ENCODE measurements at places on chromosomes 6 and 20.

DNA sequence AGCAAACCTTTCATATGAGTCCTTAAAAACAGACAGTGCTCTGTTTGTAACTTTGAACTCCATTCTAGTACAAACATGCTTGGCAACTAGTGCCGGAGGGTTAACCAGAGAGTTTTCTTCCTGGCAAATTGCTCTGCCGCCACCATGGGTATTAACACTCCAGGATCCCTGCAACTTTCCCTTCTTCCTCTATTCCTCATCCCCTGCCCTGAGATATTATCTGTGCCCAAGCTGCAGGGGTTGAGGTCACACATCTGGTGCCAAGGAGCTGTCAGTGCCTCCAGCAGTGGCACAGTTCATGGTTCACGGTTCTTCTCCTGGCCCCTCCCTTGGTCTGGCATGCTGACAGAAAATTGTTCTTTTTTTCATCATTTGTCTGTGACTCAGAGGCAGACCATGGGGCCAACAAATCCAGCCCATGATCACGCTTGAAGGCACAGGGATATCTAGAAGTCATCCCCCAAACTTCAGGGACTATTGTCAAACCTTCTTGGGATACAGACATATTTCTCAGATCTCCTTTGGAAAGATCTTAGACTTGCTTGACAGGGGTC, 77.5 kb downstream of the ATXN1 start:
- no peak for DNase-seq

- DNase-seq: no peak
Measured at GRCh38 chr6:3749977-3750316, 1.6 kb downstream of the PXDC1 start.

GRCh38 chr6:129500958-129501739, 208.8 kb downstream of the ARHGAP18 start:
- peak; percentile 29 for DNase-seq

- DNase-seq: no peak
Measured at GRCh38 chr20:15599961-15600360, 973.3 kb downstream of the KIF16B start.

GRCh38 chr6:85864453-85865401, 222.0 kb upstream of the SYNCRIP start:
- DNase-seq: no peak

- DNase-seq: no peak
Measured at GRCh38 chr6:114997813-114998292, 655.0 kb upstream of the HS3ST5 start.
